Putamen (tissue), 1 donor: ENCODE measurements at places on chromosomes 7 and 10.

DNA sequence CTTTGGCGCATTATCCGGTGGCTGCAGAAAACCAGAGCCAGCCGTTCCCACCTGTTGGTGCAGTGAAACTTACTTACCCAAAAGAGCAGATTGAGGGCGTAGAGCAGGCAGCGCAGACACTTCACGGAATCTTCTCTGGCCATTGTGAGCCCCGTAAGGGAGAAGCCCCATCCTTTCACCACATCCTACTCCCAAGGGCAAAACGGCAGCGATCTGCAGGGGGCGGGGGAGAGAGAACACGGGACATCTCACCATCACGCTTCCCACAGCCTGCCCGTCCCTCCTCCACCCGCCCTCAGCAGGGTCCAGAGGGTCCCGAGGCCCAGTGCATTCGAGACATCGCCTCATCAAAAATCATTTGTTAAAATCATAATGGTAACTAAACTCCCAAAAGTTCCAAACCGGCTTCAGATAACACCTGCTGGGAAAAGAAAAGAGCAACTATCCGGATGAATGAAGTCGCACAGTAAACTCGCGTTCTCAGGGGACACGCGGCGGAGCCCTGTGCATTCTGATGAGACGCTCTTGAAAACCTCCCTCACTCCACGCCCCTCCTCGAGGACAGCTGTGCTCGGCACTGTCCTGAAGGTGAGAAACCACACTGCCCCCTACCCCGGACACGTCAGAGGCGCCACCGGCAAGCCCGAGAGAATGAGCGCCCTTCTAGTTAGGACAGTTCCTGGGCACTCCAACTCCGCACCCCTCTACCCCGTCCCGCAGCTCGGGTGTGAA is 1.2 kb downstream of the TSPAN12 start:
- peak; percentile 6 for DNase-seq

- DNase-seq: peak; percentile 26
These were observed 844 bp downstream of the NRF1 start for GRCh38 chr7:129612112-129613015.

DNA sequence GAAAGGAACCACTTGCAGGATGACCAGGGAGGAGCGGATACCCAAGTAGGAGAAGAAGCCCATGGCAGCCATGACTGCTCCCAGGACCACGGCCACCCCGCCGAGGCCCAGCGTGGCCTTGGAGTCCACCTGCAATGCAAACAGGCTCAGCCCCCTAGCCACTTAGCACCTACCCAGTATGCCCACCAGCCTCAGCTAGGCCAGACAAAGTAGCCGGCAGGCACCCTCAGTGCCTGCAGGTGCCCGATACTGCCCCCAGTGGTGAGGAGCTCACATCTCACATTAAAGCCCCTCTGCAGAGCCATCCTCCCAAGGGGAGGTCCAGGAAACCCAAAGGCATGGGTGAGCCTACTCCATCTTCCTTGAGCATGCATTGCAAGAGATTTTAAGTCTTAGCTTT is 6.6 kb downstream of the NPC1L1 start:
- no peak for DNase-seq

- DNase-seq: no peak
These were observed 647.4 kb downstream of the XPNPEP1 start for GRCh38 chr10:109275960-109276359.

DNA sequence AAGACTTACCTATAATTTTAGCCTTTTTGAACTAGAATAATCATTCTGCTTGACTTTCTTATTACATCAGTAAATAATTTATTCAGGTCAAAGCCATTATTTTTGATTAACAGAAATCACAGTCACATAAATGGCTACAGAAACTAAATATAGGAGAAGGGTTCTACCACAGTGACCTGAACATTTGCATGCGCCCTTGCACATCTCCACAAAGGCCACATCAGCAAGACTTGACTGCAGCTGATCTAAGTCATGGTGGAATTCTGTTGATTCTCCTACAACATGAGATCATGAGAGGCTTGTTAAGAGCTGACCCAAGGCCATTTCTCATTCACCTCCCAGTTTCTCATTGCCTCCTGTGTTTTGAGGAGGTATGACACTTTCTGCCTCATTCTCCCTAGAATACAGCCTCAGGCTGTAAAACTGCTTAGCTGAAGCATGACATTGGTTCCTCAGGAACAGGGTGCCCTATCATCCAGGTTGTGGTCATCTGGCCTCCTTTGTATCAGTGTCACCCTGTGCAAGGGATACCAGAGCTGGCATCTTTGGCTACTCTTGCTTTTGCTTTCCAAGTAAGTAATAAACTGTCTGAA is 6.7 kb upstream of the IMMP2L start:
- no peak for DNase-seq

DNA sequence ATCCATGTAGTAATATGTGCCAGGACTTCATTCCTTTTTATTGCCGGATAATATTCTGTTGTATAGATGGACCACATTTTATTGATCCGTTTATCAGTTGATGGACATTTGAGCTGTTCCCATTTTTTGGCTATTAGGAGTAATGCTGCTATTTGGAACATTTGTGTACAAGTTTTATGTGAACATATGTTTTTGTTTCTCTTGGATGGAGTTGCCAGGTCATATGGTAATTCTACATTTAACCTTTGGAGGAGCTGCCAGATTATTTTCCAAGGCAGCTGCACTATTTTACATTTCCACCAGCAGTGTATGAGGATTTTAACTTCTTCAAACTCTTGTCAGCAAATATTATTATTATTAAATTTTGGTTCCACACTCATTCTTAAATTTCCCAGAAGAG is 59.2 kb downstream of the C10orf90 start:
- DNase-seq: no peak

- DNase-seq: no peak
These were observed 131.0 kb upstream of the NPY start for GRCh38 chr7:24152877-24153472.
